Ureter (tissue), 1 donor: ENCODE measurements at places on chromosomes 6 and 20. TPM values are rescaled to one million over a fixed set of nuclear protein-coding genes. Genes with fewer than 3 reads are reported as not detected.

The FILIP1 gene
- 11.3 TPM for total RNA-seq

The RUNX2 gene
- total RNA-seq: 18.3 TPM

The SLC17A3 gene
- not detected for total RNA-seq

GRCh38 chr6:48213076-48213788, 102.2 kb upstream of the PTCHD4 start:
- DNase-seq: no peak

DNA sequence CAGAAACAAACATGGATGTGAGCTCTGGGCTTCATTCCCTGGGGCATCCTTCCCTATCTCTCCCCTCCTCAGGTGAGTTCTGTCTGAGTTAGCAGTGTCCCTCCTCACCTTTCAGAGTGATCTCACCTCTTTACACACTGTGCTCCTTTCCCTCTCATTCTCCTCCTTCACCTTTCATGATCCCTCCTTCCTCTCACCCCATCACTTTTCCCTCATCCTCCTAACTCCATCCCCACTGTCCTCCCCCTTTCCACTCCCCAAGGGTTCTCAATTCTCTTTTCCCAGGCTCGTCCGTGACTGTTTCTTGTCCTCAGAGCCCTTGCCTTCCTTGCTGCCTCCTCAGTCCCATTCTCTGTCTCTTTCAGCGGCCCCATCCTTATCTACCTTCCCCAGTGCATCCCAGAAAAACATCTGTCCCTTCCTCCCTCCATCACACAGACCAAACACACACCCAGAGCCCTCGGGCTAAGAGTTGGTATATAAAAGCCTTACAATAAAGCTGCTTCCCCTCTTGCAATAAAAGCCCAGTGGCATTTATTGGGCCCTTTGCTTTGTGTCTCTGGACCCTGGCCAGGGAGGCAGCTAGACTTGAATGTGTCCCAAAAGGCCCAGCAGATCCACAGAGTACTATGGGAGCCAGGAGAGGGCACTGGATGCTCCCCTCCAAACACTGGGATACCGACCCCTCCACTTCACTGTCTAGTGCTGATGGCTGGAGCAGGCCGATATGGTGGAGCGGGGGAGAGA, 1.9 kb downstream of the RNF39 start:
- no peak for DNase-seq

The ANGPT4 gene
- 0.99 TPM for total RNA-seq

DNA sequence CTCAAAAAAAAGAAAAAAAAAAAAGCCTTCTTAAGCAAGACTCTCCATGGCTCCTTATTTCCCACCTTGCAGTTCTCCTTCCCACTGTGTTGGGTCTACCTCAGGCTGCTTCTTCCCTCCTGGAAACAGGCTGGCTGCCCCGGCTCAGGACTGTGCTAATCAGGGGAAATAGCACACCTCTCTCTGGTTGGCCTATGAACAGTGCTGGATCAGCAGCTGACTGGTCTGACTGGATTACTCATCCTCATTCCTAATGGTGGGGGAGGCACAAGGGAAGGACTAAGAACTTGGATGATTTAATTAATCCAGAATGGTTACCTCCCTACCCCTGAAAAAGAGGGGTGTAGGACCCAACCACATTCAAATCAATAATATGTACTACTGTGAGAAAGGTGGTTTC, 3.9 kb upstream of the SRSF3 start:
- DNase-seq: no peak

The PTCRA gene
- 0.55 TPM for total RNA-seq

DNA sequence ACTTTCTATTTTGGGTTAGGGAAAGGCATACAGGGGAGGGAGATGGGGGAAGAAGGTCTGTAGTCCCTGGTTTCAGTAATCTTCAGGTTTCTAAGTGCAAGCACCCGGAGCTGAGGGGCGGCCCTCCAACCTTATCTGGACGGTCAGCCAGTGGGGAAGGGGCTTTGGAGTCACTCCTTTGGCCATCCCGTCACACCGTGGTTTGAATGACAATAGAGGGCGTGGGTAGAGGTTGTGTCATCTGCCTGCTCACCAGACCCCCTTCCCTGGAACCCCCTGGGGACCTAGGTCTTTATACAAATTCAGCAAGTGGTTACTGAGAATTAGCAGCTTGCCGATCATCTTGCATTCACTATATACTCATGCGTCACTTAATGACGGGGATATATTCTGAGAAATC, 29.1 kb downstream of the STK35 start:
- DNase-seq: no peak

The FABP7 gene
- not detected for total RNA-seq

DNA sequence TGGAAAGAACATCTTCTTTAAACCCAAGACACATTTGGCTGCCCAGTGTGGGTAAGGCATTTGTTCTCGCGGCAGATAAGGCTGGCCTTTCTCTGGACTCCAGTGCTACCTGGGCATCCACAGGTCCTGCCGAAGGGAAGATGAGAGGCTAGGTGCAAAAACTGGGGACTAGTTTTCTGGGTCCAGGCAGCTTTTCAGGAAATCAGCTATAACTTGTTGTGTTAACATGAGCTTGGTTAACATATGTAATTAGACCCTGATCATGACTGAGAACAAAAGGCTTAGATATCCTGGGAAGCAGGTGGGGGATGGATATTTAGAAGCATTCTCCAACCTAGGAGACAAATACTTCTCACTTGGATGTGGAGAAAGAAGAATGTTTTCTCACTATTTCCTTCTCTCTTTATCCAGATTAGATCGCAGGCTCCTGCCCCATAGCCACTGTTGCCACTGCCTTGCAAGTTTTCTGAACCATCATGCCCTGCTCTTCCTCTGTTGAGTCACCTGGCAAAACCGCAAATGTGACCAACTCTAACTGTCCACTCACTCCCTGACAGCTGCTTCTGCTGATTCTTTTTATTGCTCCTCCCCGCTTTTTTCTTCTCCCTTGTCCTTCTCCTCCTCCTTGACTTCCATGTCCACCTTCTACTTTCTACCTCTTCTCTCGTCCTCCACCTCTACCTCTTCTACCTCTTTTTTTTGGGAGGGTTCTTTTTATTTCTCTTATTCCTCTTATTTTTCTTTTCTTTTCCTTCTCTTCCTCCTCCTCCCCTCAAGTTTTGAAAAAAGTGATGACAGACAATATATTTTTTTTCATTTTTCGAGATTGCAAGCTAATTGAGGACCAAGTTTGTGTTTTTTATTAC, 258.1 kb downstream of the UTRN start:
- no peak for DNase-seq

GRCh38 chr6:167442796-167443680, 118.2 kb downstream of the TTLL2 start:
- DNase-seq: no peak

- DNase-seq: no peak
Measured at GRCh38 chr20:37757550-37757949, 63.7 kb downstream of the CTNNBL1 start.

DNA sequence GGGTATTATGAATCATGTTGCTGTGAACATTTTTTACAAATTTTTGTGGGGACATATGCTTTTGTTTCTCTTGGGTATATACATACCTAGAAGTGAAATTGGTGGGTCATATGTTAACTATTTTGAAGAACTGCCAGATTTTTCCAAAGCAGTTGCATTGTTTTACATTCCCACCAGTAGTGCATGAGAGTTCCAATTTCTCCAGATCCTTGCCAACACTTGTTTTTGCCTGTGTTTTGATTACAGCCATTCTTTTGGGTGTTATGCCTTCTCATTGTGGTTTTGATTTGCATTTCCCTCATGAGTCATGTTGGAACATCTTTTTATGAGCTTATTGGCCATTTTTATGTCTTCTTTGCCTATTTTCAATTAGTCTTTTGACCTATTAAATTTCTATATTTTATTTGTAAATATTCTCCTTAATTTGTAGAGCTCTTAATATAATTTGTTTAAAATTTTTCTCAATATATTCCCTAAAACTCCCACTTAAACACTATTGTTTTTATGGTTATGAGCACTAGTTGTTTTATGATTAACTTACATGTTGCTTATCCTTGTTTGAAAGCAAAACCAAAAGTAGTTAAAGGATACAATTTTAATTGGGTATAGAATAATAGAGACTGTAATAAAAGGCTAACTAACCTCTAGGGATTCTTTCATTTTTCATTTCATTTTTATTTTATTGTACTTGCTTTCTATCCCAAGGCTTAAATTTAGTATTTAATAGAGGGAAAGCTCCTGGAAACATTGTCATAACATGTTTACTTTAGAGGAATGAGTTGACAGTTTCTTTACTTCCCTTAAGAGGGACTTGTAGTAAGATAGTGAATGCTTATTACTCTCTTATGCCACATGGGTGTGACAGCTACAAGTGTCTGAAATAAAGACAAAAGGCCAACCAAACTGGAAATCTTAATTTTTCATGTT, 5.5 kb downstream of the UBR2 start:
- DNase-seq: no peak

The ARHGAP40 gene
- total RNA-seq: 17.9 TPM

- DNase-seq: no peak
Measured at GRCh38 chr6:74066168-74066871, 370.3 kb downstream of the CD109 start.

GRCh38 chr20:16007164-16007563, 566.1 kb downstream of the KIF16B start:
- no peak for DNase-seq

DNA sequence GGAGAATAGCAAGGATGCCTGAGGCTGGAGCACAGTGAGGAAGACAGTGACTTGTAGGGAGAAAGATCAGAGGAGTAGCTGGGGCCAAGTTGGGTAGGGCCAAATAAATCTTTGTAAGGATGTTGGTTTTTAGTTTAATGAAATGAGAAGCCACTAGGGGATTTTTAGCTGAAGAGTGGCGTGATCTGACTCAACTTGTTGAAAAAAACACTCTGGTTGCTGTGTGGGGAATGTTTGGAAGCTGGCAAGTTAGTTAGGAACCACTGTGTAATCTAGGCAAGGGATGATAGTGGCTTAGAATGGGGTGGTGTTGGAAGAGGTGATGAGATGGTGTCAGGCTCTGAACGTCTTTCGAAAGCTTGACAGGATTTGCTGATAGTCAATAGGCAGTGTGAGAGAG, 176.1 kb upstream of the HDDC2 start:
- no peak for DNase-seq

GRCh38 chr20:45163083-45163803, 11.5 kb upstream of the PI3 start:
- DNase-seq: no peak

DNA sequence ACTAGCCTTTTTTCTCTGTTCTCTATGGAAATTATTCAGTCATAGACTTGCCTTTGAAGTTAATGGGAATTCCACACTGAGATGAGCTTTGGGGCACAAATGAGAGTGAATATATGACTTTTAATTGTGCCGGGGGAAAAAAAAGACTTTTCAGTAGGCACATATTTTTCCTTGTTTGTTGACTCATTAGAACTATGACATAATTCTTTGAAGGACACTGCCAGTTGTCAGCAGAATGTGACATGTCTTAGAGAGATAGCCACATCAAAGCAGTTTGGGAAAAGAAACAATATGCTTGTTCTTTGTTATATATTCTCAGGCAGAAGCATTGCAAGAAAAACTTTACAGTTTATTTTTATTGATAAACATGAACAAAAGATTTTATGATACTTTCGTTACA, 138.3 kb downstream of the COL9A1 start:
- DNase-seq: no peak

DNA sequence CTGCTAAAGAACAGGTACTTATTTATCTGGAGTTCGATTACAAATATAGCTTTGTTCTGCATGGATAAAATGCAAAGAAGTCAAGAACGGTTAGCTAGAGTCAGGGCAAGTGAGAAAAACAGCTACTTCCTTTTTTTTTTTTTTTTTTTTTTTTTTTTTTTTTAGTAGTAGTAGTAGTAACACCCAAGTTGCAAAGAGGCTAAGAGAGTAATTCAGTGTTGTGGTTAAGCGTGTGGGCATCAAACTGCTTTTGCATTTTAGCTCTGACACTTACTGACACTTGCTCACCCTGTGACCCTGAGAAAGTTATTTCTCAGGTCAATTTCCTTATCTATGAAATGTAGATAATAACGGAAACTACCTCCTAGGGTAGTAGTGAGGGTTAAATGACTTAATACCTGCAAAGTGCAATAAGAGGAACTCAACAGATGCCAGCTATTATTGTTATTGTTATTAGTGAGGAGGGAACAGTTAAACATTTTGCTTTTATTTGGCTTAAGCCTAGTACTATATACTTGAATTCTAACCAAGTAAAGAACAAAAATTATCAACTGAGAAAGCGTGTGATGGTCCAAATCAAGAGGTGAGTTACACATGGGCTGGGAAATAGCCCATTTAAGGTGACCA, 86.7 kb upstream of the BACH2 start:
- DNase-seq: no peak

DNA sequence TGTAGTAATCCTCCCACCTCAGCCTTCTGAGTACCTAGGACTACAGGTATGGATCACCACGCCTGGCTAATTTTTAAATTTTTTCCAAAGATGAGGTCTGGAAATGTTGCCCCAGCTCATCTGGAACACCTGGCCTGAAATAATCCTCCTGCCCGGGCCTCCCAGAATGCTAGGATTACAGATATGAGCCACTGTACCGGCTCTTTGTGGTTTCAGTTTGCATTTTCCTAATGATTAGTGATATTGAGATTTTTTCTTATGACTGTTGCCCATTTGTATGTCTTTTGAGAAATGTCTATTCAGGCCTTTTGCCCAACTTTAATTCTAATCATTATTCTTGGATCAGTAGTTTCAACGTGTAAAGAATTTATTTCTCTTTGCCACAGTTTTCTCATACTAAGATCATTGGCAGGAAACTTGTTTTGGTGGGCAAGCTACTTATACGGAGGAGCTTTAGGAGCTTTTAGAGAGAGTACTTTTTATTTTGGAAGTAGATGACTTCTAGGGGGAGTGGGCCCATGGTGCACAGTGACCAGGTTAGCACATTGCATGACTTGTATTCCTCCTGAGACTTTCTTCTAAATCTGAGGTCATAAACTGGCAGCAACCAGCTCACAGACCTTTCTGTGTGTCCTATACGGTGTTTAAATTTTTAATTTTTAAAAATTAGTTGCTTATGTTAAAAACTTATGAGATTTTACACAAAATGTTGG, 62.3 kb downstream of the STK4 start:
- no peak for DNase-seq

GRCh38 chr6:12596731-12597130, 119.8 kb upstream of the PHACTR1 start:
- DNase-seq: no peak

DNA sequence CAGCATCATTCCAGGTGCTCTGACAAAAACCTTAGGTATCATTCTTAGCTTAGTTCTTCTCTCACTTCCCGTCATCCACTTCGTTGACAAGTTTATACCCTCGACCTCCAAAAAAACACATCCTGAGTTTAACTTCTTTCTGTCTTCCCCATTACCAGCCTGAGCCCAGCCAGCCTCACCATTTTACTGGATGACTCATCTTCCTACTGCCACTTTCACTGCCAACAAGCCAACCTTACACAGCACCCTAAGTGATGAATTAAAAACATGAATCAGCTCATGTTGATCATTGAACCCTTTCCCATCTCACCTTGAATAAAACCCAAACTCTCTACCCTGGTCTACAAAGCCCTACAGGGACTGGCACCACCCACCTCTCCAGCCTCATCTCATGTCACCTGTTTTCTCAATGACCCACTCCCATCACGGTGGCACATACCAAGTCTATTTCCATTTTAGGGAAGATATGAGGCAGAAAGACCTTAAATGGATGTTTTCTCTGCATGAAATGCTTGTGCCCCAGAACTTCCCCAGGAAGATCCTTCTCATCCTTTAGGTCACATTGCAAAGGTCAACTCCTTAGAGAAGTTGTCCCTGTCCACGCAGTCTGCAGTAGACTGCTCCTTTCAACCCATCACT, 9.9 kb upstream of the UST start:
- no peak for DNase-seq

The ASXL1 gene
- 69.5 TPM for total RNA-seq
